Fibroblast of mammary gland (primary cell): ENCODE measurements at places on chromosomes 2 and 18.

- DNase-seq = no peak
Observed at GRCh38 chr2:222799262-222799918, 61.4 kb upstream of the ACSL3 start.

GRCh38 chr2:20451761-20452499 lies 5.1 kb downstream of the RHOB start:
- no peak for DNase-seq

DNA sequence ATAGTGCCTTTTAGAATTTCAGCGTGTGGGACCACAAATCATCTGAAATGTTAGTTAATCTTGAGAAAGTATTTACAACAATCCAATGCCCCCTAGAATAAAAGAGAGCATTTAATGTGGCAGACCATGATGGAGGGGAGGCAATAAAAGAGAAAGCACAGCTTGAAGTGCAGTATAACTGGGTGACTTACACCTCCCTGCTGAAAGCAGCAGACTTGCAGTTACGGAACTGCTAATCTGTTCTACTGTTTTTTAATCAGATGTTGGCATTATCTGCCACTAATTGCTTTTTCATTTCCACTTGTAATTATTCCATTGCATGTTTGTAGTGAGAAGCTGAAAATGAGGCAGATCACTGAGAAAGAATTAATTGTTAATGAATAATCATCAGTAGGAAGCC lies 130.5 kb upstream of the ITGA4 start:
- DNase-seq = no peak

DNA sequence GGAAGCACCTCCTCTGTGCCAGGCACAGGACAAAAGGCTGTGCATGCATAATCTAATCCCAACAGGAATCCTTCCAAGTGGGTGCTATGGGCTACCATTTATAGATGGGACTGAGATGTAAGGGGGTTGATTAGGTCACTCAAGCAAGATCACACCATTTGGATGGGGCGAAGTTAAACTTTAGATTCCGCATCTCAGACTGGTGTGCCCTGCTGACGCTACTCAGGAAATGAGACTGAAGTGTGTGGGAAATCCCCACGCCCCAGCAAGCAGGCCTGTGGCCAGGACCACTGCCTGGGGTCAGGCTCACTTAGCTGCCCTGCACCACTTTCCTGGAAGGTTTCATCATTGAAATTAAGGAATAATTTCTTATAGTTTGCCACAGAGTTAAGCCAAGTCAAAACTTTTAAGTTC lies 70.5 kb upstream of the PPP1CB start:
- peak; percentile 42 for DNase-seq

DNA sequence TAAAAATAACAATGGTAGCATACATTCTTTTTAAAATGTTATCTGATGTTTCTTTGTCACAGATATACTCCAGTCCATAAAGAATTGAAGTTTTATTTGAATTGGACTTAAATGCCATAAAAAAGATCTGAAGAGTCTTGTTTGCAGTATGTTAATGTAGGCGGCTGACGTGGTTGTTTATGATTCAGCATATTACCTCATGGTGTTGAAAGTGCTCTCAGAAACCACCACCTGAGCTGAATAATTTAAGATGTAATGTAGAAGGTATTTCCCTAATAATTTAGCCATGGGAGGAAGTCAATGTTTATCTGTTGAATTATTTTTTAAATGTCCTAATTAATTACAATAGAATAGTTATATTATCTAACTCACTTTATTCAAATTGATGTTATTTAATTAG lies 58.6 kb upstream of the CHN1 start:
- DNase-seq = peak; percentile 14

- DNase-seq = peak; percentile 39
Observed at GRCh38 chr2:121471532-121472469, 58.9 kb upstream of the RNU4ATAC start.

GRCh38 chr2:236574424-236575145 lies 5.0 kb downstream of the ACKR3 start:
- DNase-seq = no peak

DNA sequence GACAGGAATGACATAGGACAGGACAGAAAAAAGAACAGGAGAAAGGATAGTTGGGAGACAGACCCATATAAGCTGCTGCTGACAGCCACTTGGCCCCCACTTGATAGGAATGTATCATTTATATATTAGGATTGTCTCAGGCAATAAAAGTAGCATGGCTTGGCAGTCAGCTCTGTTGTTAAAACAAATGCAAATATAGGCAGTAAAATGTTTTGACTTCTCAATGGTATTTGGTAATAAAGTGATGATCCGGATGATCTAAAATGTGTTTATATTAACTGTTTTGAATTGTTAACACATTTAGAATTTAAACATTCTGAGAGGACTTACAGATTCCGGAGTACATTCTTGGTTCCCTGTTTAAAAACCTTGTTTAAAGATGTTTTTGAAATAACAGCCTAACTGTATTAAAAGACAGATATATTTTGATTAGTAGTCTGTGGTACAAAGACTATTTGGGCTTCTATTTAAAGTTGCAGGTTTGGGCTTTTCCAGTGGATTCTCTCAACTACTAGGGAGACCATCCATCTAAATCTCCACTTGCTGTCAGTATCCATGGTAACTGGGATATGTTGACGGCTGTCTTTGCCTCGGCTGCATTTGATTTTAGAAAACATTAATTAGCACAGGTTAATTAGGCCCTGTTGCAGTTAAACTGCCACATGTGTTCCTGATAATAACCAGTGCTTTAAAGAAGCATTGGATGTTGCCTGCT lies 147.6 kb downstream of the ESCO1 start:
- no peak for DNase-seq

- DNase-seq = no peak
Observed at GRCh38 chr2:55009277-55010060, 40.8 kb downstream of the RTN4 start.

- DNase-seq = no peak
Observed at GRCh38 chr2:95185197-95185596, 19.6 kb downstream of the ZNF2 start.

- DNase-seq = no peak
Observed at GRCh38 chr2:112694182-112694581, 26.6 kb upstream of the NT5DC4 start.

DNA sequence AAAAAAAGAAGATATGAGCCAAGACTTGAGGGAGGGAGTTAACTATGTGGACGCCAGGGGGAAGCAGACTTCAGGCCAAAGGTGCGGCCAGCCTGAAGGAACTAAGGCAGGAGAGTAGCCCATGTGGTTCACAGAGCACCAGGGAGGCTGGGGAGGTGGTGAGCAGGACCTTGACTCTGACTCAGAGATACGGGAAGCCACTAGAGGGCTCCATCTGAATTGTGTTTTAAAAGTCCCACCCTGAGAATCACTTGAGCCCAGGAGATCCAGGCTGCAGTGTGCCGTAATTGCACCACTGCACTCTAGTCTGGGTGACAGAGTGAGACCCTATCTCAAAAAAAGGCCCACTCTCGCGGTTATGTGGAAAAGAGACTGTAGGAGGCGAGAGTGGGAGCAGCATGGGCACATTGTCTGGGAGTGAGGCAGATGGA lies 12.3 kb downstream of the CEP192 start:
- peak; percentile 88 for DNase-seq

DNA sequence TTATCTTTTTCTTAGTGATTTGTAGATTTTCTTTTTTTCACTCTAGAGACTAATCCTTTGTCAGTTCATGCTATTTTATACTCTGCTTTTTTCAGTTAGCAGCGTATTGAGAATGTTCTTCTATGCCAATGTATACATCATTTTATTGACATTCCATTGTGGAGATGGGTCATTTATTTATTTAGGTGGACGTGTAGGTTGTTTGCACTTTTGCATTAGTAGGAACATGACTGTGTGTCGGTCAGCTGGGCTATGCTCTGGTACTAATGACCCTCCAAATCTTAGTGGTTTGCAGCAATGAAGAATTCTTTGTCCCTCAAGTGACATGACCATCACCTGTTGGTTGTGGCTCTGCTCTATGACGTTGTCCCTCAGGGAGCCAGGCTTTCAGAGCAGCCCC lies 33.6 kb downstream of the HPCAL1 start:
- no peak for DNase-seq

GRCh38 chr2:201363857-201364560 lies 6.9 kb upstream of the FLACC1 start:
- DNase-seq = peak; percentile 72
